Left lung (tissue), 14 donors: ENCODE measurements at places on chromosomes 11 and 22. TPM values are rescaled to one million over a fixed set of nuclear protein-coding genes. Genes with fewer than 3 reads are reported as not detected.

Gene OR10A2
- polyA plus RNA-seq, result not detected

Gene KRTAP5-10
- polyA plus RNA-seq, result 0.27 TPM

Gene OR8G5
- not detected for polyA plus RNA-seq

Gene STK33
- polyA plus RNA-seq, result 28.0 TPM

Gene MAPK8IP2
- polyA plus RNA-seq, result 1.1 TPM

Gene HSCB
- polyA plus RNA-seq, result 20.9 TPM

Gene PAMR1
- polyA plus RNA-seq, result 8.2 TPM

Gene PYGM
- polyA plus RNA-seq, result 3.8 TPM

Gene SERPIND1
- polyA plus RNA-seq, result 0.13 TPM

Gene LINC01488
- 0.07 TPM for polyA plus RNA-seq

Gene FAU
- 849 TPM for polyA plus RNA-seq

- DNase-seq, result no peak
These were observed 88.1 kb downstream of the GALNT18 start for GRCh38 chr11:11533751-11534150.

GRCh38 chr11:70312401-70313357, 42.2 kb downstream of the PPFIA1 start:
- no peak for DNase-seq

GRCh38 chr11:88363004-88363403, 25.5 kb upstream of the CTSC start:
- no peak for DNase-seq

- no peak for DNase-seq
These were observed 82.3 kb upstream of the EED start for GRCh38 chr11:86162239-86162638.

DNA sequence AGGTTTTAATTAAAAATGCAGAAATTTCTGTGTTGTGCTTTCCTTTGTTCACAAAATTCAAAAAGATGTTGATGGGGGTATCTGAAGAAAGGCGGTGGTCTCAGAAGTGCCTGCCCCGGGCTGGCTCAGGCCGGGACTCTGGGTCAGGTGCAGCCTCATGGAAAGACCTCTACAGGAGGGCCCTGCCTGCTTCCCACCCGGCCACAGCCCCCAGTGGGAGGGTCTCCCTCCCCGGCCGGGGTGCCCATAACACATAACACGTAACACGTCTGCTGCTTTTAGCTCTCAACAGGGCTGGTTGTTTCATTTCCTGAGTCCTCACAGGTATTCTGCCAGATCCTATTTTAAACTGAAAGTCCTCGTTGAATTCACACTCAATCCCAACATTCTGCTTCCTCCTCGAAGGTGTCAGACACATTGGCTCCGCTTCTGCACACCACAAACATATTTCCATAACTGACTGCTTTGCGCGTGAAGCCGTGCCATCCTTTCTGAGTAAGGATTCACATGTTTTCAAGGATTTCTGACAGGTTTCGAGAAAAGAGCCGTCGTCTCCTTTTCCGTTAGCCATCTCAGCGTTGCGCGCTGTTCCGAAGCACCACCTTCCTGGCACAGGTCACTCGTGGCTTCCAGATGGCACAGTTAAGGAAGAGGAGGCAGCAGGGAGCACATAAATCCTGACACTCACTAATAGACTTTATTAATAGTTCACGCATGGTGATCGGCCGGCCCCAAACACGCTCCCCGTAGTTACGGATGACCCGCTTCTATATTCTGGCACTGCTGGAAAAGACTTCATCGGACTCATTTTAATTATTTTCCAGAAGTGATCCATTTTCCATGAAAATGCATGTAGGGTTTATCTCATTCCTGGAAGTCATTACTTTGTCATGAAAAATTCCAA, 569.3 kb downstream of the BRD1 start:
- no peak for DNase-seq

GRCh38 chr11:73570415-73571114, 27.3 kb downstream of the FAM168A start:
- peak; percentile 36 for DNase-seq

DNA sequence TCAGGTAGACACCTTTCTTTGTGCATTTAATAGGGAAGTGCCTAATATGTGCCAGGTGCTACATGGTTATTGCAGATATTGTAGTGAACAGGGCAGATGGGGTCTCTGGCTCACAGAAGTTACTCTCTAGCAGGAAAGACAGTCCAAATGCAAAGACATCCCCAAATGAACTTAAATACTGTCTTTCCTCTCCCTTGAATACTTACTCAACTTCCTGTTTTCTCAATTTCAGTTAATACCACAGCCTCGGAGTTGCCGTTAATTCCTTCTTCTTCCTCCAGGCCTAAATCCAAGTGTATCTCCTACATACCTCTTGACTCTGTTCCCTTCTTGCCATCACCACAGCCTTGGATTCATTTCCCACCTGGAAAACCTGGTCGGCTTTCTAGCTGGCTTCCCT, 134.3 kb upstream of the SESN3 start:
- no peak for DNase-seq

DNA sequence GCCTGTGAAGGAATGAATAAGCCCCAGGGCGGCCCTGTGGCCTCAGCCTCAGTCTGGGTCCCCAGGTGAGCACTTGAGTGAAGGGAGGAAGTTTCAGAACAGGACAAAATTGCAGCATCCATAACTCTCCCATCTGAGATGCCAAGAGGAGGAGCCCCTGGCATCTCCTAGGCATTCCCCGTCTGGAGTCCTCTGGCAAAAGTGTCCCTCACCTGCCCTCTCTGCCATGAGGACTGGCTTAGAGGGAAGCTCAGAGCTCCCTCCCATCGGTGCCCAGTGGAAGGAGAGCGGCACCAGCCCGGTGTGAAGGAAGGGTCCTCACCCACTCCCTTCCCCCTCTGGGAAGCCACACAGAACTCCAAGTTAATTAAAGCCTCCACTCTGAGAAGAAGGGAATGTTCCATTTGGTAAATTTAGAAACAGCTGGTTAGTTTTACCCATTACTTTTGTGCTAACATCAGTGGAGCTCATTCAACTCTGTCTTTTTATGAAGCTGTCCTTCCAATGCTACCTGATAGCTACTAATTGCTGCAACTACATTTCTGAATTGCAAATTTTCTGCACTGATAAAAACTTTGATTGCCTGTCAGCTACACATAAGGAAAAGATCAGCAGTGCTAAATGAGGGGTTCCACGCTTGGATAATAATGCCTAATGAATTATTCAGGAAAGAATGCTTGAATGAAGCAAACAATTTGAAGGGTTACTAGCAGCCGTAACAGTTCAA, 123.3 kb upstream of the RCN1 start:
- no peak for DNase-seq

DNA sequence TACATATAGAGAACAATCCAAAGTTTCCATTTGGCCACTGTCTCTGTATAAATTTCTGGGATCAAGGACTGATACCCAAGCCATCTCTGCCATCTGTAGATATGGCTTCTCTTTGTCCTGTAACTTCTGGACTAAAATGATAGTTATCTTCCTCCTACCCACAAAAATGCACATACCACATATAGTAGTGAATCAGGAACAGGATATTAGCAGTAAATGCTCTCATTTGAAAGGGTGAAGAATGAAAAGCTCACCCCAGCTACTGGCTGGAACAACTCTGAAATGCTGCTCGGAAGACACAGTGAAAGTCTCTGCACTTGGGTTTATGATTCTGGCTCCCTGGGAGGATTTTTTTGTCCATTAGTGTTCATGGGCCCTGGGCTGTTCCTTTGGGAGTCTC, 856.4 kb upstream of the LRRC4C start:
- DNase-seq, result no peak

GRCh38 chr22:46684706-46685105, 53.3 kb downstream of the CERK start:
- DNase-seq, result no peak

- no peak for DNase-seq
These were observed 43.9 kb downstream of the NFAM1 start for GRCh38 chr22:42388130-42388797.

- no peak for DNase-seq
These were observed 3.4 kb upstream of the P2RY6 start for GRCh38 chr11:73268671-73269271.

DNA sequence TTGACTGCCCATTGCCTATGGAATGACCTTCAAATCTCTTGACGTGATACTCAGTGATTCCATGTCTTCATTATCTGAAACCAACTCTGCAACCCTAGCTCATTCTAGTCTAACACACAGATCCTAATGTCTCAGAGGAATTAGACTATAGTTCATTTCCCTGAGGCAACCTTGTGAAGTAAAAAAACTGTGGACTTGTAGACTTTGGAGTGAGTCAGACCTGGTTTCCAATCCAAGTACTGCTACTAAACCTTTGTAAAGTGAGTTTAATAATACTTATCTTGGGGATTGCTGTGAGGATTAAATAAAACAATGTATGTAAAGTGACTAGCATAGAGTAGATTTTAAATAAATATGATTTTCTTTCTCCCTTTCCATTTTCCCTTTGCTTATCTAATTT, 226.1 kb downstream of the BLID start:
- DNase-seq, result no peak

DNA sequence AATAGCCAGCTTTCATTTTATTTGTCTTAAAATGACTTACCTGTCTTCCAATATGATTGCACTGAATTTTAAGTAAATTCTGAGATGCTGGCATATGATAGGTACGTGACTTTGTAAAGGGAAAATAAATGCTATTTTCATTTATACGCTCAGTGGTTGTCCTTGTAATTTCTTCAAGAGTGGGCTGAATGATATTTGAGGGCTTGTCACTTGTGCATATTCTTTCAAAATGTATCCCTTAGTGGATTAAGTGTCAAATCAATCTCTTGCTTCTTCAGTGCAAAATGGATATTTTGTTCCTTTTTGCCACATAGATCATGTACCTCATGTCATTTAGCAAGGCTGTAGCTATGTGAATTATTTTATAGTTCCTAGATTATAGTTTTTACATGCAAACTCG, 56.9 kb downstream of the GAS2 start:
- no peak for DNase-seq

DNA sequence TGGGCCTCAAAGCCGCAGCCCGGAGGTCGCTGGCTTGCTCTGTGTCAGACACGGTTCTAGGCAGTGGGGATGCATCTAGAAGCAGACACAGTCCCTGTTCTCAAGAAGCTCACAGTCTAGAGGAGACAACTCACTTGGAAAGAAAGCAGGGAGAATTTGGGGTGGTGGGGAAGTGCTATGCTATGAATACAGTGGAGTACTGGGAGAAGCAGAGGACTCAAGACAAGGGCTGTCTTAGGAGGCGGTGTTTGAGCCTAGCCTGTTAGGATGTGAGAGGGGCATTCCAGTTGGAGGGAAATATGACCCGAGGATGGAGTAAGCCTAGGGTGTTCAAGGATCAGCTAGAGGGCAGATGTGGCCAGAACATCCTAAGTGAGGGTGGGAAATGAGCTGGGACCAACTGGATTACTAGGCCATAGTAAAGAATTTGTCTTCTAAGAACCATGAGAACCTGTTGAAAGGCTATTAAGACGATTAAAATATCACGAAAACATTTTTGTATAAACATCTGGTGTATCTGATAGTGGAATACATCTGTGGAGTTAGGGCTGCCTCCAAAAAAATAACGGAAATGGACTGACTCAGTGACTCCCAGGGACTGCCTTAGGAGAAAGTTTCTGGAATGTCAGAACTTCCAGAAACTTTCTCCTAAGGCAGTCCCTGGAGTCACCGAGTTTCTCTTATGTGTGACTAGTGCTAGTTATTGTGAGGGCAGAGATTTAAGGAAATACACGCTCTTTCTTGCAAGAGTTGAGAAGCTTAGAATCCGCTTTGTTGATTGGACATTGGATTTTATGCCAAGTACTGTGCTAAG, 1.1 kb upstream of the PITPNB start:
- peak; percentile 30 for DNase-seq

- DNase-seq, result no peak
These were observed 40.4 kb upstream of the AMPD3 start for GRCh38 chr11:10414659-10415058.

DNA sequence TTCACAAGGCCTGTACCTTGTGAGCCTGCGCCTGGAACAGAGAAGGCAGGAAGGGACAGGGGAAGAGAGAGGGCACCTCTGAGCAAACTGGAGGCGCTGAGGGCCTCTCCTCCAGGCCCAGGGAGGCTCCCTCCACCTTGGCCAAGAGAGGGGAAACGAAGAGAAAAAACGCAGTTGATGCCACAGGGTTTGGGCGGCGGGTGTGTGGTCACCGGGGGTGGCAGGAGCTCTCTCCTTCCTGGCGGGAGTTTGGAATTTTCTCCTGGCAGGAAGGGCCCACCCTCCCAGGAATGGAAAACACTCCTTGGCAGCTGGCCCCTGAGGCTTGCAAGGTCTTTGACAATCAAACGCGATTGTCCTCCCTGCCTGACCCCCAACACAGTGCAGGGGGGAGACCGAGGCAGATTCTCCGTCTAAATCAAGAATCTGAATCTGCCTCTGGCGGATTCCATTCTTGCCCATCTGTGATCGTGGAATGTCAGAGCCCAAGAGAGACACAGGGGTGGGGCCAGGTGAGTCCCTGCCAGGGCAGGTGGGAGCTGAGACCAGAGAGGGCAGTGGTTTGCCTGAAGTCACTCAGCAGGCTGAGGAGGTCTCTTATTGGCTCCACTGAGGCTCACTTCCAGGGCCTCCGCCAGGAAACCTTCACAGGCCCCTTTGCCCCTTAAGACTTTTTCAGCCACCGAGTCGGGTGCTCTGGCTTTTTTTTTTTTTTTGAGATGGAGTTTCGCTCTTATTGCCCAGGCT, 21.0 kb downstream of the RPL3 start:
- DNase-seq, result no peak

DNA sequence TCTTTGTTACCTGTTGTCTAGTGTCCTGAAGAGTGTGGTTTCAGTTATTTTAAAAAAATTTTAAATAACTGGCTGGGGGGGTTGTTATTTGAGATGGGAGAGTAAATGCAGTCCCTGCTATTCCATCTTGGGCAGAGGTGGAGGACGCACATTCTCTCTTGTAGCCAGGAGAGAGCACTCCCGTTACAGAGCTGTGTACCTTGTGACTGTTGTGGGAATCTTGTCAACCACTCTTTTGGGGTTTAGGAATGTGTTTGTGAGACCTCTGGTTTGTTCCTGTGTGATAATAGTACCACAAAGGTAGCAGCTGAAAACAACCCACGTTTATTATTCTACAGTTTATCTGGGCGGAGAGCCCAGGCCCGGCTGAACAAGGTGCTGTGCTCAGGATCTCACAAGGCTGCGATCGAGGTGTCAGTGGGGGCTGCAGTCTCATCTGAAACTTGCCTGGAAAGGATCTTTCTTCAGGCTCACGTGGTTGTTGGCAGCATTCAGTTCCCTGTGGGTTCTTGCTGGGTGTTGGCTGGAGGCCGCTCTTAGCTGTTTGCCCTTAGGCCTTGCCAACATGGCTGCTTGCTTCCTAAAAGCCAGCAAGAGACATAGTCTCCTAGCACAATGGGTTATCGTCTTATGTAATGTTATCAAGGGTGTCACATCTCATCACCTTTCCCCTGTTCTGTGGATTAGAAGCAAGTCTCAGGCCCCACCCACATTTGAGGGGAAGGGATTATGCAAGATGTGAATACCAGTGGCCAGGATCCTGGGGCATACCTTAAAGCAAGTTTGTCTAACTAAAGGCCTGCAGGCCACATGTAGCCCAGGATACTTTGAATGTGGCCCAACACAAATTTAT, 20.6 kb downstream of the IGHMBP2 start:
- no peak for DNase-seq

GRCh38 chr11:11579012-11579988, 42.5 kb downstream of the GALNT18 start:
- peak; percentile 64 for DNase-seq

GRCh38 chr11:120554766-120555432, 43.4 kb downstream of the GRIK4 start:
- peak; percentile 59 for DNase-seq
